ENCODE measurements at places on chromosomes 6 and 20. TPM values are rescaled to one million over a fixed set of nuclear protein-coding genes. Genes with fewer than 3 reads are reported as not detected.

Gene HTR1E
- 0.22 TPM for total RNA-seq

Gene OR2B6
- not detected for total RNA-seq

DNA sequence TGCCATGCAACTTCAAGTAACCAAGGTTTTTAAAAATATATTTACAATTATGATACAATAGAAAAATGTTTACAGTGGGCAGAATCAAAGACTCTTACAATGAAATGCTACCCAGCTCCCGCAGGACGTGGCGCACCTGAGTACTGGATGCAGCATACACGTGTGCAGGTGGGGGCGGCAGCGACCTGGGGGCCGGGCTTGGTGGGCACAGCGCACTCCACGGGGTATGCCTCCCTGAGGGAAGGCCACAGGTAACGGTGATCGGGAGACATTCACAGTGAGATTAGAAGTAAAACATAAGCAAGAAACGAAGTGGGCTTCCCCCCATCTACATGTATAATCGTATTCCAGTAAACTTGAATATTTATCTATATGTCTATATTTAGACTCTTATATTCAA, 54.2 kb downstream of the WDR27 start:
- DNase-seq = no peak
- no peaks in the 10 kb centered on the region for H3K4me1 ChIP-seq
- no peak overlapping the region for H3K4me3 ChIP-seq
- no peaks in the 10 kb centered on the region for H3K36me3 ChIP-seq
- no peak overlapping the region for H3K27ac ChIP-seq

Gene PPP1R14C
- 0.14 TPM for total RNA-seq

GRCh38 chr6:151352410-151353396, 38.7 kb downstream of the ZBTB2 start:
- no peak overlapping the region for H3K4me3 ChIP-seq
- H3K4me1 ChIP-seq = no peaks in the 10 kb centered on the region
- no peaks in the 10 kb centered on the region for H3K27me3 ChIP-seq
- H3K27ac ChIP-seq = no peak overlapping the region
- DNase-seq = no peak

GRCh38 chr6:1334684-1335083, 22.8 kb downstream of the FOXQ1 start:
- no peak for DNase-seq
- no peak overlapping the region for H3K4me3 ChIP-seq
- H3K27ac ChIP-seq = no peak overlapping the region

DNA sequence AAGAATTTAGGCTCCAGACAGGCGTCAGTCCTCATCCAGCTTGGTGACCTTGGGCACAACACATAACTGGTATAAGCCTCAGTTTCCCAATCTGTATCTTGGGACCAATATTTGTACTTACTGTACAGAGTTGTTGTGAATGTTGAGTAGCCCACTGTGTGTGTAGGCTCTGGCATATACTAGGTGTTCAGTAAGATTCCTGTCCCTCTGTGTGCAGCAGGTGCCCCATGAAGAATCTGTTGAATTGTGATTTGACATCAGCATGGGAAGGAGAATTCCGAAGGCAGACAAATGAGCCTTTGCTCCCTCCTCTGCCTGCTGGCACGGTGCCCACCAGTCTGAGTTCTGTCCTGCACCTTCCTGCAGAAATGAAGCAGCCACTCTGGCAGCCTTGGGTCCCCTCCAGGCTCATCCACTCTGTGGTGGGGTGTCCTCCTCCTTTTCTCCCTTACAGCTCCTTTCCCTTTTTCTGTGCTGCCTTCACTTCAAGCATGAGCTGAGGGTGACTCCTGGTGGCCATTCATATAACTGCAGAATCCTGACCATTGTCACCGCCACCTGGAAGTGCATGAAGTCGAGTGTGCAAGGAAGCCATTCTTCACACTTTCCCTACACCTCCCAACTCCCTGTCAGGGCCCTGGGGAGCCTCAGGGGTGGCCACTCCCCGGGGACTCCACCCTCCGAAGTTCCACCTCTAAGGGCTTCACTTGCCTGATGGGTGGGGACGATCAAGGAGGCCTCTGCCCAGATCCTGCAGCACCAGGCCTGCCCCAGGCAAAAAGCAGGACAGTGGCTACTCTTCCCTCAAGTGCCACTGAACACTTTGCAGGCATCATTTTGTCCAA, 48.2 kb downstream of the MRPL14 start:
- no peaks in the 10 kb centered on the region for H3K36me3 ChIP-seq
- no peaks in the 10 kb centered on the region for H3K27me3 ChIP-seq
- peaks cover 8% of the 10 kb centered on the region for H3K4me1 ChIP-seq
- H3K27ac ChIP-seq = no peak overlapping the region

Gene CST2
- total RNA-seq = not detected

GRCh38 chr6:167287513-167288048, 3.5 kb upstream of the UNC93A start:
- no peaks in the 10 kb centered on the region for H3K4me1 ChIP-seq
- H3K4me3 ChIP-seq = no peak overlapping the region
- H3K27ac ChIP-seq = no peak overlapping the region
- H3K27me3 ChIP-seq = no peaks in the 10 kb centered on the region
- no peaks in the 10 kb centered on the region for H3K36me3 ChIP-seq
- no peak for DNase-seq
